ENCODE measurements at places on chromosomes 1 and 21.

- DNase-seq, result no peak
These were observed 61.2 kb upstream of the ARHGEF16 start for GRCh38 chr1:3393024-3393986.

DNA sequence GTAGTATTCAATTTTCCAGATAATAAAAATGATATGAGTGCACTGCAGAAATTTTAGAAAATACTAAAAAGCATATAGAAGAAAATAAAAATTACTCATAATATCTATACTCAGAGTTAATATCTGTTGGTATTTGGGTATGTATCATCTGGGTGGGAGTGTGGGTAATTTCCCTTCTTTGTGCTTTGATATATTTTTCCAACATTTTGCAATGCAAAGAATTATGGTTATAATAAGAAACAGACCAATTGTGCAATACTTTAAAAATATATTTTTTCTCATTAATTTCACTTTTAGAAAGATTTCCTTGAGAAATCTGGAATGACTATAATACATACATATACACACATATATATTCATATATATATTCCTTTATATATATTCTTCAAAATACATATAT, 665.7 kb downstream of the ADGRL2 start:
- no peak for DNase-seq

- DNase-seq, result no peak
These were observed 20.5 kb downstream of the SPTA1 start for GRCh38 chr1:158666037-158666436.

DNA sequence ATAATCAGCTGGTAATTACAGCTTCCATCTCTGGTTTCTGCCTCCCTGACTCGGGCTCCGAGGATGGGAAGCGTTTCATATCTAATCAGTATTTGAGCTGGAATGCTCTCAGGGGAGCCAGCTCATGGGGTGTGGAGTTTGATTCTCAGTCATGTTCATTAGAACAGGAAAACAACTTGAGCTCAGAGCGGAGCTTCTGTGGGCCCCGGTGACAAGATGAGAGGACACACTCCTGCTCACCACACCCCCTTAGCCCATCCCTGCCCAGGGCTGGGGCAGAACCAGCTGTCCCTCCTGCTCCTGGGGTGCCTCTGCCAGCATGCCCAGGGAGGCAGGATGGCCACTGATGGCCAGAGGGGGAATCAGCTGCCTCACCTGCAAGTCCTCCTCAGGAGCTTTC, 726.0 kb downstream of the PTPRU start:
- DNase-seq, result no peak

GRCh38 chr1:12183095-12183794, 16.5 kb downstream of the TNFRSF1B start:
- no peak for DNase-seq

GRCh38 chr1:145901312-145902021, 8.4 kb downstream of the ITGA10 start:
- DNase-seq, result no peak

- DNase-seq, result no peak
These were observed 352.1 kb downstream of the MATN1 start for GRCh38 chr1:30371179-30371788.

DNA sequence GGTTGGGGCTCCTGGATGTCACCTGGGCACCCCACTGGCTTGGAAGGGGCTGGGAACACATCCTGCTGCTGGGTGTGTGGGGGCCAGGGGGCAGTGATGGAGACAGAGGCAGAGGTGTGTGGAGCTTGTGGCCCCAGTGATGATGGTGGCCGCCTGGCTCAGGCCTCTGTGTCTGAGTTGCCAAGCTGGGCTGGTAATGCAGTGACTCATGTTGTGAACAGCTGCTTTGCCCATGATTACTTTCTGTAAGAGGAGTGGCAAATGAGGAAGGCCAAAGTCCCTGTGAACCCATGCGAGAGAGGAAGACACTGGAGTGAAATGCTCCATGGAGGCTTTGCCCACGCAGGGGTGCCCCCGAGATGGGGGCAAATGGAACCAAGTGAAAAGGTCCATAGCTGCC, 86.8 kb downstream of the KCNJ6 start:
- no peak for DNase-seq

DNA sequence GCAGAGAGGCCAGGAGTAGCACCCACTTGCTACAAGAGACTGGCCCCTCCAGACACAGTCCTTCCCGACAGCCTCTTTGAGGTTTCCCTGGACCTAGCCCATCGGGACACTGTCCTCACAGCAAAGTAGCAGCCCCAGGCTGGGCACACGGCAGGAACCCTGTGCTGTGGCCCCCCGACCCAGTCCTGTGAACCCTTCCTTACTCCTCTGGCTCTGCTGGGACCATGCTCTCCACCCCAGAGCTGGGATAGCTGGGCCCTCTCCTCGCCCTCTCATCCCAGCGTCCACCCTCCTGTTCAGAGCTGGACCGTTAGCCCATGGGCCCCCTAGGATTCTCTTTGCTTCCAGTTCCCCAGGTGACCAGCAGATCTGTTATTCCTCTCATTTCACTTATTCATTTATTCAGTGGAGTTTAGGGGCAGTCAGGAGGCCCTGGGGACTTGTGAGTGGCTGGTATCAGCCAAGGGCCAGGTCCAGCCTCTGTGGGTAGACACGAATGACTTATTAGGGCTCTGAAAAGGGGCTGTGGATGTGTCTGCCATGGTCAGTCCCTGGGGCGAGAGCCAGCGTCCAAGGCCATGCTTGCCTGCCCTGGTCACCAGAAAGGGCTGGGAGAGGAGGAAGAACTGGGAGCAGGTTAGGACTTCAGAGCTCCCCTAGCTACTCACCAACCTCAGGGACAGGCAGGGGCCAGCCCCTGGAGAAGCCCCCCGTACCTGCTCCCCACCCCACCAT, 117.6 kb upstream of the RUNX3 start:
- DNase-seq, result no peak

DNA sequence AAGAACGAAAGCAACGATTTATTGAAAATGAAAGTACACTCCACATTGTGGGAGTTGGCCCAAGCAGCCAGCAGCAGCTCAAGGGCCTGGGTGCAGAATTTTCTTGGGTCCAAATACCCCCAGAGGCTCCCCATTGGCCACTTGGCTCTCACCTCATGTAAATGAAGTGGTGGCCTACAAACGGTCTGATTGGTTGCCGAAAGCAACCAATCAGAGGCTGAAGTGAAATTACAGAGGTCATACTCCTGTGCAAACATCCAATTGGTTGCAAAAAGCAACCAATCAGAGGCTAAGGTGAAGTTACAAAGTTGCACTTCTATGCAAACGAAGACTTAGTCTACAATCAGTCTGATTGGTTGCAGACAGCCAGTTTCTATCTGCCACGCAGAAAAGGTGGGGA, 31.9 kb downstream of the FAM163A start:
- no peak for DNase-seq

All from GM18507 (cell line).